NCI-H1694 (cell line): ENCODE measurements at places on chromosomes 16 and 17.
A peak's percentile ranks its signal among the peaks of the same experiment; 100 is the strongest.

DNA sequence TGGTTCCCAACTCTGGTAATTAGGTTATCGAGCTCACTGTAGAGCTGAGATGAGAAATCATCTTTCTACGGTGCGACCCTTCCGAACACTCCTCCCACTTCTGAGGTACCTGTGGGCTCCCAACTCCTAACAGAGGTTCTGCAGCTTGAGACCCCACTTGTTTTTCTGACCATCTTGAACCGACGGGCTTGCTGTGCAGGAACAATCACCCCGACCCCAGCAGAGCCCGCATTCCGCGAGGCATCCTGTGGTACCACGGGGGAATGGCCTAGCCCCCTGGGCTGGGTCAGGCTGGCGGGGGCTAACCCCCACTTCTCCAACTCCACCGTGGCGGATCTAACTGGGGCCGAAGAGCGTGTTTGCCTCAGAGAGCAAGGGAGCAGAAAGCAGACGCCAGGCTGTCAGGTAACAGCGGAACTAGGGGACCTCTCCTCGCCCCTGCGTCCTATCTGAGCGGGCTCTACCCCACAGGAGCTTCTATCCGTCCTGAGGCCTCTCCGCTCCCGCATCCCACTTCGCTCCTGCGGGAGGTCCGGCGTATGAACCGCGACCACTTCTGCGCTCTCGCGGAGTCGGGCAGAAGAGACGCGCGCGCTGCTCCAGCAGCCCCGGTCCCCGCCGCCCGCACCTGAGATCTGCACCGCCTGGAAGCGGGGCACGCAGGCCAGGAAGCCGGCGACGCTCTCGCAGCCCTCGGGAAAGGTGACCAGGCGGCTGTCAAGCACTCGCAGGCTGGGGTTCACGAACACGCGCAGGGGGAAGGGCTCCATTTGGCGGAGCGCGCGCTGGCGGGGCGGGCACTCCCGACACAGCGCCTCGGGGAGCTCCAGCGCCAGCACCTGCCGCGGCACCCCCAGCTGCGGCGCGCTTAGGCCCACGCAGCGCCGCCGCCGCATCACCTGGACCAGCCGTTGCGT is 761 bp downstream of the PDF start:
- no peak for DNase-seq

- no peak for DNase-seq
Measured at GRCh38 chr16:6560306-6561100, 772.1 kb upstream of the RBFOX1 start.

GRCh38 chr17:74234486-74234885 is 21.1 kb downstream of the TTYH2 start:
- no peak for DNase-seq

- no peak for DNase-seq
Measured at GRCh38 chr17:20982589-20983358, 60.0 kb downstream of the USP22 start.

DNA sequence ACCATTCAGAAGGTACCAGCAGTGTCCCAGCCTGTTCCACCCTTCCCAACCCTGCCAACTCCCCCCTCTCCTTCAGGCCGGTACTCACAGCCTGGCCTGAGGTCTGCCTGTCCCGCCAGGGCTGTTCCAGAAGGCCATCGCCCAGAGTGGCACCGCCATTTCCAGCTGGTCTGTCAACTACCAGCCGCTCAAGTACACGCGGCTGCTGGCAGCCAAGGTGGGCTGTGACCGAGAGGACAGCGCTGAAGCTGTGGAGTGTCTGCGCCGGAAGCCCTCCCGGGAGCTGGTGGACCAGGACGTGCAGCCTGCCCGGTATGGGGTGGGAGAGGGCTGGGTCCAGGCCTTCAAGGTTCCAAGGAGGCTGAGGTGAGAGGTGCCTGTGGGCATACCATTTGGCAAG is 5.3 kb upstream of the SPEM1 start:
- no peak for DNase-seq

GRCh38 chr17:19304209-19304608 is 58.3 kb downstream of the B9D1 start:
- DNase-seq = no peak

DNA sequence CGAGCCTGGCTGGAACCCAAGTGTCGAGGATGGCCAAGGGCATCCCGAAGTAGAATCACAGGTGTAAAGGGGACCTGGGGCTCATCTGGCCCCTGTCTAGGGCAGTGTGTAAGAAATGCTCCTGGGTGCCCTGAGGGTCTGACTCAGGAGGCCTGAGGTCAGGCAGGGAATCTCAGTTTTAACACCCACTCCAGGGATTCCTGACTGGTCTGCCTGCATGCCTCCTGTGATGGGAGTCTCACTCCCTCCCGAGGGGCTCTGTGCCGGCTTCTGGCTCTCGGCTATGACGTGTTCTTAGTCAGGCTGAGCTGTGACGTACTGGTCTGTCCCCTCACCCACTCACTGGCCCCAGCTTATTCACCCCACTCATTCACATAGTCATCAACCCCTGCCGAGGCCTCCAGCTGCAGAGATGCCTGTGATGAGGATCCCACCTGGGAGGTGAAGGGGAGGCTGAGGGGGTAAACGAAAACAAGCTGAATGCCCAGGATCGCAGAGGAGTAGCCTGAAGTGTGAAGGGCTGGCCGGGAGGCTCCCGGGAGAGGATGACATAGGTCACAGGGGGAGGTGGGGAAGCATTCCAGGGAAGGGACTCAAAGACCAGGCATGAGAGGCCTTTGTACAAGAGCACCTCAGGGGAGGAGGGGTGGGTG is 23.8 kb downstream of the FAM83G start:
- DNase-seq = no peak

DNA sequence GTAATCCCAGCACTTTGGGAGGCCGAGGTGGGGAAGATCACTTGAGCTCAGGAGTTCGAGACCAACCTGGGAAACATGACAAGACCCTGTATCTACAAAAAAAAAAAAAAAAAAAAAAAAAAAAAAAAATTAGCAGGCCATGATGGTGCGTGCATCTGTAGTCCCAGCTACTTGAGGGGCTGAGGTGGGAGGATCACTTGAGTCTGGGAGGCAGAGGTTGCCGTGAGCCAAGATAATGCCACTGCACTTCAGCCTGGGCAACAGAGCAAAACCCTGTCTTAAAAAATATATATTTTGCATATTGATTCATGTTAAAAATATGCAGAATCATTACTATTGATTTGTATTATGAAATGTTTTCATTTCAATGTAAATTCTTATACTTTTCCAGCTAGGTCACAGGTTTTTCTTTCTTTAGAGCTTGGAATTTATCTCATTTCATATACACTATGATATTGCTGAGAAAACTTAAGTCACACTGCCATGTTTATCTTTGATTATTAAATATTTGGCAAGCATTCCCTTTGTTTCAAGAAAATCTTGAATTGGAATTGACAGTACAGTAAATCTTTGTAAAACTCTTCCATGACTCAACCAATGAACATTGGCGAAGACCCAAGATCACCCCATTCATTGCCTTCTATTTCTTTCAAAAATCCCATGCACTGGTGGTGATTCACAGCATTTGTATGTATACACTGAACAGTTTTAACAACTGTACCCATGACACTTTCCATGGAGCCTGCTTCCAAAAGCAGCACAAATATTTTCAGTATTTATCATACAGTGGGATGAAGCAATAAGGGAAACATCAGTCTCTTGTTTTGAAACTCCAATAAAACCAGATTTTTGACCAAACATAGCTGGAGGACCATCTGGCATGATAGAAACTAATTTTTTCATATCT is 83.5 kb upstream of the TNRC6A start:
- DNase-seq = peak; percentile 2

- DNase-seq = no peak
Measured at GRCh38 chr17:68568581-68568980, 32.6 kb downstream of the FAM20A start.

DNA sequence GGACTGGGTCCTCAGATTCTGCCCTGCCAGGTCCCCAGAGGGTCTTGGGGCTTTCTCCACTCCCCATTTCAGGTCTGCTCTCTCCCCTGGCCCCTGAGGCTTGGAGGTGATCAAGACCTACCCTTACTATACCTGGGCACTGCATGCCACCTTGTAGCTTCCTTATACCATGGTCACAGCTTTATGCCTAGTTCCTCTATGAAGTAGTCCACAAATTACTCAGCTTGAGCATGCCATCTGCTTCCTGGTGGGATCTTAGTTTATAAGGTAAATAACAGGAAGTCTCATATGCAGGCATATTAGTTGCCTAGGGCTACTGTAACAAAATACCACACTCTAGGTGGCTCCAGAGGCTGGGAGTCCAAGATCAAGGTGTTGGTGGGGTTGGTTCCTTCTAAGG is 11.0 kb upstream of the PMFBP1 start:
- DNase-seq = no peak

DNA sequence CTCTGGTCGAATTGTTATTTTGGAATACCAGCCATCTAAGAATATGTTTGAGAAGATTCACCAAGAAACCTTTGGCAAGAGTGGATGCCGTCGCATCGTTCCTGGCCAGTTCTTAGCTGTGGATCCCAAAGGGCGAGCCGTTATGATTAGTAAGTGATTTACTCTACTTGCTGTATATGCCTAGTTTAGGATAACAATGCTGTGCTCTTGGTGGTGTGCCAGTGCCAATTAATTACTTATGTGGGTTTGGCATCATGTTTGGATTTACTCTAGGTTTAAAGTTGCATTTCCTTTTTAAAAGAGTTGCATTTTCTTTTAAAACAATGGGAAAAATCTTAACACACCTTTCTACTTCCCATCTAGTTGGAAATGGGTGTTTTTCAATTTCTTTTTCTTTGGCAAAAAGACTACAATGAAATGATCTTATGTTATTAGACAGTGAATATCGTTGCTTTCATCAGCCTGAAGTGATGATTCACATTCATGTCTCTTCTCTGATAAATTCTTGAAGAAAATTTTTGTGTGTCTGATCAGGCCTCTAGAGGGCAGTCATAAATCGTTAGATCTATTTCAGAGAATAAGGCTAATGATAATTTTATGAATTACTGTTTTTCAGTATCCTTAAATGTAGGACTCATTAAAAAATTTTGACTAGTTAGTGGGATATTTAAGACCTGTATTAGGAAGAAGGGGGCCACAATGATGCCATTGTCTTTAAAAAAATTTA is 5.6 kb downstream of the SF3B3 start:
- DNase-seq = peak; percentile 53

DNA sequence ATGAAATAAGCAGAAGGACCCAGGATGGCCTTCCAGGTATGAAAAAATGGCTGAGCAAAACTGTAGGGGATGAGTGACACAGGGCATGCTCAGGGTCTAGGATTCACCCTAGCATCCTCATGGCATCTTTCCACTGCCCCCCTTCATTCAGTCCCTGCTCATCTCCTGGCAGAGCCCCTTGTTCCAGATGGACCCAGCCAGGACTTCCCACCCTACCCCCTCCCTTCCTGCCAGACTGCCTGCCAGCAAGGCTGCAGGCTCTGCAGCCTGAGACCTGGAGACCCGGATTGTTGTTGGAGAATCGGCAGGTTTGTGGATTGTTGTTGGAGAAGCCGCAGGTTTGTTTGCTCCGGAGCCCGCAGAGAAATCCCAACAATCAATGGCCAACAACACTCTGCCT is 6.6 kb downstream of the SEZ6 start:
- peak; percentile 59 for DNase-seq

- DNase-seq = no peak
Measured at GRCh38 chr17:58487589-58488427, at the start of gene HSF5. HSF5 (minus strand) TSS chr17:58488408; CDS start chr17:58488274, 134 bp downstream.

- no peak for DNase-seq
Measured at GRCh38 chr16:54928411-54929089, 2.1 kb upstream of the IRX5 start.

DNA sequence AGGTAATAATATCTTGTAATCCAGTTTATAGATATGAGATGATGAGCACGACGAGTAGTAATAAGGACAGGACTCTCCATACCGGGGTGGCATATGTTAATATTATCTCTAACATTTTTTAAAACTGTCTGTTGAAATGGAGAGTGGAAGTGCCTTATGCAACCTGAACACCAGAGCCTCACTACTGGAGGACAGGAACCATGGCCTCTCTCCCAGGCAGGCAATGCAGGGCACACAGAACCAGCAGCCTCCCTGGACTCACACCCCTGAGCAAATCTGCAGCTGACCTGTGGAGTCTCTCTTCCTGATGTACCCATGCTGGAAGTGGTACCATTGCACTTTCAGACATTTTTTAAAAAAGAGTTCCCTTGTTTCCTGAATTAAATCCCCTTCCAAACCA is 55.2 kb upstream of the ERN1 start:
- no peak for DNase-seq

DNA sequence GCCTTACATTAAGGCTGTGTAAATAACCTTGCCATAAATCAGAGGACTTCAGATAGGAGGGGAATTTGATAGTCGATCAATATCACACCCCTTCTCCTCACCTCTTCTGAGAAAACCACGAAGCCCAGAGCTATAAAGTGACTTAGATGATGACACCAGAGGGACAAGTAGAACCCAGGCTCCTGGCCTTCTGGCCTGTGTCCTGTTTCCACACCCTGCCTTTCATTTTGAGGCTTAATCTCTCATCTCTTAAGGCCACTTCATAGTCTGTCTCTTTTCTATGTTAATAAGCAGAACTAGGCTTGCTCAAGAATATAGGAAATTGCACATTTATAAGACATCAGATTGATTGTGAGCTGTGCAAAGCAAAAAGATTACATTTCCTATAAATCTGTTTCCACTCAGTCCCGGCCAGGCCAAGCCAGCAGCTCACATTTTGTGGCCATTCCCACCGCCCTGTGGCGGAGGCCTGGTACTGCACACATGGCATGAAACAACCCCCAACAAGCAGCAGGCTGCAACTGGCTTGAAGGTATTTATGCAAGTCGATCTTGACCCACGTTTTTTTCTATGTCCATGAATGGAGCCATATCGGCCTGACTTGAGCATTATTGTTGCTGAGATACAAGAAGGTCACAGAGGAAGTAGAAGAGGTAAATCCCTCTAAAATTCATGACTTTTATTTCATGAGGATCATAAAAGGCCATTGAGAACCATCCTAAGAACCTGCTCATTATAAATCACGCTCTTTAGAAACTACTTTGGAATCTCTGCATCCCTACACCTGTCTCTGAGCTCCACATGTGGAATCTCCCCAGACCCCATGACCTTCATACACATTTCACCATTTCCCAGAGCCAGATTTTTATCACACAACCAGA is 93.7 kb downstream of the PMP22 start:
- DNase-seq = no peak

GRCh38 chr16:20884240-20884556 is 16.0 kb downstream of the DCUN1D3 start:
- DNase-seq = no peak

- no peak for DNase-seq
Measured at GRCh38 chr17:79233916-79234551, 159.4 kb downstream of the ENGASE start.

- no peak for DNase-seq
Measured at GRCh38 chr16:89993971-89994370, 25.3 kb downstream of the DBNDD1 start.

- no peak for DNase-seq
Measured at GRCh38 chr16:60811051-60811608, 1225.1 kb downstream of the CDH8 start.

- DNase-seq = no peak
Measured at GRCh38 chr17:58316260-58316960, 12.2 kb downstream of the TSPOAP1 start.

GRCh38 chr17:2689411-2690164 is 22.0 kb downstream of the CLUH start:
- no peak for DNase-seq

DNA sequence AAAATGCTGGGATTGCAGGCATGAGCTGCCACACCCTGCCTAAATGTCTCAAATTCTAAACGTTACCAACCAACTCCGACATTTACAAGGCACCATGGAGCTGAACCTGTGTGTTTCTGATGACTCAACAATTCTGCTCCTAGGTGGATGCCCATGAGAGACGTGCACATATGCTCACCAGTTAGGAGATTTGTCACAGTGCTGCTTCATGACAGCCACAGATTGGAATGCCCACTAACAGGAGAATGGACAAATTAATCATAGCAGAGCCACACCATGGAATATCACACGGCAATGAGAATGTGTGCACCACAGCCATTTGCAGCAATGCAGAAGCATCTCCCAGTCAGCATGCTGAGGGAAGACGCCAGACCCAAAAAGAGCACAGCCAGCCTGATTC is 8.0 kb upstream of the KCNG4 start:
- no peak for DNase-seq
